Activated gamma-delta T cell (primary cell): ENCODE measurements at places on chromosomes 5 and 9.

DNA sequence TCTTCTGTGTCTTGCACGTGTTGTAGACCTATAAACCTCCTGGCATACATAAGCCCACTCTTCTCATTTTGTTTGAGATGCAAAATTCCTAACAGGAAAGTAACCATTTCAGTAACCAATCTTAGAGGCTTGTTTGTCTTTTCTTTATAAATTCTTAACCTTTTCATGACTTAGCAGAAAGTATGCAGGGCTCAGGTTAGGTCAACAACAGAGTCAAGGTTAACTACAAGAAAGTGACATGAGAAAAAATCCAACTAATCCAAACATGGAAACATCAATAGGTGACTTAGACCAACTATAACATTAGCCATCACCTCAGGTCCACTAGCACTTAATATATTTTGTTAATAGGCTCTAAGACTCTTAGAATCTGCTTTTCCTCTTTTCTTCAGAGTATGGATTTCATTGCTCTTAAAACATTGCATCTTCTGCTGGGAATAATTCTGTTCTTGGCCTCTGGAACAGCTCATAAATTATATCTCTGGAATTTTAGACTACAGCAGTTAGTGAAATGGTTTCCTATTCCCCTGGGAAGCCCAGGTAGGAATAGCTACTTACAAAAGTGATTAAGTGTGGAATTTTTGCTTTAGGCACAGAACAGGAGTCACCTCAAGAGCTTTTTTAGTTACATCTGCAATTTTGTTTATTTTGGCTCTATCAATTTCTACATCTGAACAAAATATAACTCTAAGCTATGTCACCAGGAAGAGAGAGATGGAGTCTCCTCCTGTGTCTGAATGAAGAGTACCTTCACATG is 155.3 kb upstream of the ANKRD55 start:
- no peak for DNase-seq

DNA sequence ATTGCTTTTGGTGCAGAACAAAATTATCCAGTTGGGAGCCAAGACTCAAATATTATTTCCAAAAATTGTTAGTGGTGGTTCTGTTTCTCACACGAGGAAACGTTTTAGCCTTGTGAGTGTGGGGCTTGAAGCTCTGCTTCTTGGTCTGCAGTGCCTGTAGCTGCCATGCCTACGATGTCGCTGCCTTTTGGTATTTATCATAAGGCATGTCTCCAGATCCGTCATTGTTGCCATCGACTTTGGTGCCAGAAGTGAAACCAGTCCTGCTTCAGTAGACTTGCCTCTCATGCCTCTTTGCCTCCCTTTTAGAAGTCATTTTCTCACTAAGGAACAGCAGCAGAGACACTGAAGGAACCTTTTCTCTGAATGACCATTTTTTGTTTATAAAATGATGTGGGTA is 29.7 kb upstream of the CATSPER3 start:
- no peak for DNase-seq

DNA sequence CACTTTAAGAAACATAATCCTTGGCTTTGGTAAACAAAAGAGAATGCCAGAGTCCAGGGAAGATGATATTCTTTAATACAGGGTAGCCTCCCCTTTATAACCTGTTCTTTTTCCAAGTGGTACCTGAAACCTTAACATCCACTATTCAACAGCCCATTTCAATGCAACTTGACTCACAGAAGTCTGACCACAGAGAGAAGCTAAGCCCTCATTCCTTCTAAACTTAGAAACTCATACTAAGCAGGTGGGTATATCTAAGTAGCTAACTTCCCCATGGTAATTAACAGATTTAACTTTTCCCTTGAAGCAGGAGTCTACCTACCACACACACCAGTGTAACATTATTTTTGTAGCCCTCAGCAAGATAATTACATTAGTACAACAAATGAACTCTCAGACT is 91.9 kb downstream of the CEMIP2 start:
- DNase-seq = no peak

DNA sequence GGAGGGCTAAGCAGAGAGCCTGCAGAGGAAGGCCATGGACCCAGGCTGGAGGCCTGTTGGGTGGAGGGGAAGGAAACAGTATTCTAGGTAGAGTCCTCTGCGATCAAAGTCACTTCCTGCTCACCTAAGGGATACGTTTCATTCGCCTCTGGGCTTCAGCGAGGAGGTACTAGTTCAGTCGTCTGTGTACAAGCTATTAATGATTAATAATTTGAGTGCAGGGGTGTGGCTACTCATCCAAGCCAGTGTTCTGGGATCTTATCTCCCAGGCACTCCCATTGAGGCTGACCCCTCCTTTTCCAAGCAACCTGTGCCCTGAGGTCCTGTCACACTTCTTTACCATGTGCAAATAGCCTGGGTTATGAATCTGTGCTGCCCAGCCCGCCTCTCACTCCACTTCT is 25.2 kb downstream of the RALGPS1 start:
- DNase-seq = no peak

- DNase-seq = no peak
These were observed 22.4 kb downstream of the CXXC5 start for GRCh38 chr5:139670369-139671095.

GRCh38 chr9:93670208-93671019 is 94.0 kb downstream of the PHF2 start:
- DNase-seq = no peak

DNA sequence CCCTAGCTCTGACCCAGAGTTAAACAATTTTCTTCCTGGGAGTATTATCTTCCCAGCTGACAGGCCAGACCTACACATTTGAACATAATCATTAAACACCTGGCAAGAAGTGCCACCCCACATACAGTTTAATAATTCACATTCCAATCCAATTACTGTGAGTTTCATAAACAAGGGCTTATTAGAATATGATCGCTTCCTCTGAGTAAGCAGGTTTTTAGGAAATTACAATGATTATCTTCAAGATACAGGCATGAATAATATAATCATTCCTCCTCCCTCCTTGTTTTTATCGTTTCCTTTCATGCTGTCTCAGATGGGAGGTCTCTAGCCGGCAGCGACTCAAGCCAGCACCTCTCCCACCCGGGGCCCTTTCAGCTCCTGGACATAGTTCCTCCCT is 15.8 kb upstream of the KIF4B start:
- no peak for DNase-seq

GRCh38 chr5:108521841-108522506 is 140.1 kb upstream of the FBXL17 start:
- no peak for DNase-seq

- no peak for DNase-seq
These were observed 32.6 kb downstream of the ADAMTS2 start for GRCh38 chr5:179312557-179313235.

- DNase-seq = no peak
These were observed 69.8 kb downstream of the RPS23 start for GRCh38 chr5:82208371-82208770.

GRCh38 chr5:80591352-80591751 is 21.3 kb upstream of the ANKRD34B start:
- DNase-seq = no peak

DNA sequence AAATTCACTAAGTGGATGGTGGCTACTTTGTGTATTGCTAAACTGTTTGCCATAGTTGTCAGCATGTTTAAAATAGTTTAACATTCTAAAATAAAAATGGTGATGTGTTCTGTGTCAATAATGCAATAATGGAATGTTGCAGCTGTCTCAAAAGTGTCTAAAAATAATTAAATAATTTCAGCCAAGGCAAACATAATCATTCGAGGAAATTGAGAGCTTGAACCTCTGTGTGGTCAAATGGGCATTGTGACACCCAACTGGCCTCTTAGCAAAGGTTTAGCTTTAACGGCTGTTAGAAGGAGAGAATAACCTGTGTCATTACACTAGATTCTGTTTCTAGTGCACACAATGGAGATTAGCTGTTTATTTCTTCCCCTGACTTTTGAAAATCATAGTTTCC is 278.5 kb downstream of the TMEM167A start:
- no peak for DNase-seq

GRCh38 chr5:132595624-132596023 is 38.8 kb downstream of the RAD50 start:
- DNase-seq = no peak

GRCh38 chr9:111852291-111852690 is 44.3 kb upstream of the UGCG start:
- DNase-seq = no peak

GRCh38 chr5:133827011-133827410 is 141.4 kb downstream of the C5orf15 start:
- no peak for DNase-seq
